Myocyte (in vitro differentiated cells): ENCODE measurements at places on chromosomes 16 and 17. TPM values are rescaled to one million over a fixed set of nuclear protein-coding genes. Genes with fewer than 3 reads are reported as not detected.
A peak's percentile ranks its signal among the peaks of the same experiment; 100 is the strongest.

- no peak for DNase-seq
Observed at GRCh38 chr16:79182616-79183015, 417.9 kb downstream of the MAF start.

- no peak for DNase-seq
Observed at GRCh38 chr16:66093191-66093590, 273.3 kb upstream of the CDH5 start.

DNA sequence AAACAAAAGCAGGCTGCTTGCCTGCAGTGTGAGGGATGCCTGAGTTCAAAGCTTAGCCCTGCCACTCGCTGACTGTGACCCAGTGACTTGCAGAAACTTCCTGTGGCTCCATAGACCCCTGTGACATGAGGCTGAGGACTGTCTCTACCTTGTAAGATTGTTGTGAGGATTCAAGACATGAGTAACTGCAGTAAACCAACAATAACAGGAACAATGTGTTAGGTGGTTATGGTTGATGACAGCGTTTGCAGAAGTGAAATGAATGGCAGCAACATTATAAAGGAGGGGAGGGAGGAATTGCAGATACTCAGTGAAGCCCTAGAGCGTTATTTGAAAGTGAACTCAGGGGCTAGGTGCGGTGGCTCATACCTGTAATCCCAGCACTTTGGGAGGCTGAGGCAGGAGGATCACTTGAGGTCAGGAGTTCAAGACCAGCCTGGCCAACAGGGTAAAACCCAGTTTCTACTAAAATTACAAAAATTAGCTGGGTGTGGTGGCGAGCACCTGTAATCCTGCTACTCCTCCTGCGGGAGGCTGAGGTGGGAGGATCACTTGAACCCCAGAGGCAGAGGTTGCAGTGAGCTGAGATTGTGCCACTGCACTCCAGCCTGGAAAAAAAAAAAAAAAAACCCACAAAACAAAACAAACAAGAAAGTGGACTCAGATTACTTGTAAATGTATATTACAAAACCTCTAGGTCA lies 33.5 kb upstream of the EMP2 start:
- DNase-seq, result no peak

- no peak for DNase-seq
Observed at GRCh38 chr16:78284957-78285434, 185.5 kb downstream of the WWOX start.

DNA sequence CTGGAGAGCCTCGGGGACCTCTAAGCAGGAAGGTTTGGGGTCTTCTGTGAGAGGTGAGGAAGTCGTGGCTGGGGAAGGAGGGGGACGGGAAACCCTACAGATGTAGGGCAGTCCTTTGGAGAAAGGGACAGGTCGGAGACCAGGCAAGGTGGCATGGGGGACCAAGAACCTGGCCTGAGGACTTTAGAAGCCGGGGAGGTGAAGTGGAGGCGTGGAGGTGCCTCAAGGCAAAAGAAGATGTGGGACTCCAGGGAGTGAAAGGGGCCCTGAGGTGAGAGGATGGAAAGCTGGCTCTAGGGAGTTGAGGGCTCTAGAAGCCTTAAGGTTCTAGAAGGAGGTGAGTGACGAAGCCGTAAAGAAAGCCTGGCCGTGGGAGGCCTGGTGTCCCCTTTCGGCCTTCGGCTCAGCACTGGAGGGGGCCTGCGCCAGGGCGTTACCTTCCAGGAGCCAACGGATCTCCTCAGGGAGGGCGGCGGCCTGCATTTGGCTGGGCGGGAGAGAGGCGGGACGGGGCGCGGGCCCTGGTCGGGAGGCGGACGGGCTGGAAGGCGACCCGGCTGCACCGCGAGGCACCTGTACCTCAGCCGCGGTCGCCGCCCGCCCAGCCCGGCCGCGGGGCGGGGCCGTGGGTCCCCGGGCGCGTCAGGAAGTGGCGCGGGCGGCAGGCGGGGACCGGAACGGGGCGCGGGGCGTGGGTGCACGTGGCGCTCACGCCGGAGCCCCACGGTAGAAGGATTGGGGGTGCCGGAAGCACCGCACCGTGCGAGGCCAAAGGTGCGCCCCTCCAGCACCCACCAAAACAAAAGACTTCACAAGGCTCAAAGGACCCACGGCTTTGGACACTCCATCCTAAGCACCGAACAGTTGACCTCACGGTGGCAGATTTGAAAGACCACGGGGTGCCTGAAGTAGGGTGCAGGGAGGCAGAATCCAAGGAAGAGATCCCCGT lies at the start of gene SKAP1:
Gene SKAP1 (minus strand): TSS at position 577 of the 949 bp plus-strand sequence.
- DNase-seq, result no peak

DNA sequence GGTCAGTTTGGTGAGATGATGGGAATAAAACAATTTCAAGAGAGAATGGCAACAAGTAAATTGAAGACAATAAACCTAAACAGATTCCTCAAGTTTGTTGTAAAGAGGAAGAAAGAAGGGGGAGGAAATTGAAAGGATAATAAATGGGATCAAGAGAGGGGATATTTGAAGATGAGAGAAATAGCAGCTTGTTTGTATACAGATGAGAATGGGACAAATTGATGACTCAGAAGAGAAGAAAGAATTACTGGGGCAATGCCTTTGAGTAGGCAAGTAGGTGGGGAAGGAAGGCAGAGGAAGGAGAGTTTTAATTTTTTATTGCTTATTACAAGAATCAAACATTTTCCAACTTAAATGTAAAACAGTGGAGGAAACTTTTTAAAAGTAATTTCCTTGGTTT lies 98.3 kb downstream of the CHD9 start:
- DNase-seq, result no peak

DNA sequence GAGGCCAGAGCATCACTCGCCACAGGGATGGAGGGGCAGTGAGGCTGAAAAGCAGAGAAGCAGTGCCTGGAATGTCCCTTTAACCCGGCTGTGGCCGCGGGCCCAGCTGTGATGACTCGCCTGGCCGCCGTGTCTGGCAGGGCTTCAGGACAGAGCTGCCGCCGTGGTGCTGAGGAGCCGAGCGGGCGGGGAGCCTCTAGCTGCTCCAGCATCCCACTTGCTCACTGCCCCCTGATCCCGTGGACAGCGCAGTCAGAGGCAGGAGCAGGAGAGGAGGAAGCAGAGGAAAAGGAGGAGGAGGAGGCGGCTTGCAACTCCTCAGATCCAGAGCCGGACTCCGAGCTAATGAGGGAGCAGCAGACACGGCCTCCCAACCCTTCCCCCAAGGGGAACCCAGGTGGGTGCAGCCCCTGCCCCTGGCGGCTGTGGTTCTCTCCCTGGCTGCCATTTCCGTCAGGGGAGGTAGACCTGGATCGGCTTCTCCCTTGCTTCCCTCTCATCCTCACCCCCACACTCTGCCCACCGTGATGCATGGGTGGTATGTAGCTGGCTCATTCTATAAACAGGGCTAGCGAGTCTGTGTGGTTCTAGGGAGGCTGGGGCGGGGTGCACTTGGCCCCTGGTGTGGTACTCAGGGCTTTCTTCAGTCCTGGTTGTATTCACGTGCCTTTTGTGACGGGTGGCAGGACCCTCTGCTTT lies 165.7 kb downstream of the CMIP start:
- DNase-seq, result peak; percentile 78

The USH1G gene
- total RNA-seq, result not detected in 2 replicates

The MYO15A gene
- total RNA-seq, result 0.03 and 0.57 TPM in 2 replicates
